ENCODE measurements at places on chromosomes 16 and 17.
A peak's percentile ranks its signal among the peaks of the same experiment; 100 is the strongest.

GRCh38 chr16:24015923-24016322 is 180.1 kb downstream of the PRKCB start:
- no peak for DNase-seq

DNA sequence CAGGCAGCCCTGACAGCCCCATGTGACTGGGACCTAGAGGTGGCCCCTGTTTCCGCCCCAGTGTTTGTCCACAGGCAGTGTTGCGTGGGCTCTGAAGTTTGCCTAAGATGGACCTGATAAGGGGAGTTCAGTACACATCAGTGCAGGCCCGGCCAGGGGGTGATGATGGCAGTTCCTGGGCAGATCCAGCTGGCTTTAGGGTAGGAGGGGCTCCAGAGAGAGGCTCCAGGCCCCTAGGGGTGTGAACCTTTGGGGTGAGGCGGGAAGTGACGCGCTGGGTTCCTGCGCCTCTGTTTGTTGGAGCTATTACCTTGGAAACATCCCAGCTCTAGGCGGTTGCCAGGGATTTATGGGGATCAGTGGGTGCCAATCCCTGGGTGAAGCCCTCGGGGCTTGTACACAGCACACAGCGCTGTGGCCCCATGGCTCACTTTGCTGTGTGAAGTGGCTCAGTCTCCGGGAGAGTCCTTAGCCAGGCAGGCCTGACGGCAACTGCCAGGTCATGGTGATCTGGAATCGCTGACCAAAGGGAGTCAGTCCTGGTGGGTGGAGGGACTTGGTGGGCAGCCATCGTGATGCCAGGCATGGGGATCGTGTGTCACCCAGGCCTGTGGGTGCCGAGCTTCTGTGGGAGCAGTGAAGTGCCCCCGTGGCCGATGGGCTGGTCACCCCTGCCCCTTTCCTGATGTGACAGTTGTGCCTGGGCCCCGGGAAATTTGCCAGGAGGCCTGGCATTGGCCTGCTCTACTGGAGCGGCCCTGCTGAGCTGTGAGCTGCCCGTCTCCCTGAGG is 146.1 kb downstream of the SEC14L1 start:
- no peak for DNase-seq

DNA sequence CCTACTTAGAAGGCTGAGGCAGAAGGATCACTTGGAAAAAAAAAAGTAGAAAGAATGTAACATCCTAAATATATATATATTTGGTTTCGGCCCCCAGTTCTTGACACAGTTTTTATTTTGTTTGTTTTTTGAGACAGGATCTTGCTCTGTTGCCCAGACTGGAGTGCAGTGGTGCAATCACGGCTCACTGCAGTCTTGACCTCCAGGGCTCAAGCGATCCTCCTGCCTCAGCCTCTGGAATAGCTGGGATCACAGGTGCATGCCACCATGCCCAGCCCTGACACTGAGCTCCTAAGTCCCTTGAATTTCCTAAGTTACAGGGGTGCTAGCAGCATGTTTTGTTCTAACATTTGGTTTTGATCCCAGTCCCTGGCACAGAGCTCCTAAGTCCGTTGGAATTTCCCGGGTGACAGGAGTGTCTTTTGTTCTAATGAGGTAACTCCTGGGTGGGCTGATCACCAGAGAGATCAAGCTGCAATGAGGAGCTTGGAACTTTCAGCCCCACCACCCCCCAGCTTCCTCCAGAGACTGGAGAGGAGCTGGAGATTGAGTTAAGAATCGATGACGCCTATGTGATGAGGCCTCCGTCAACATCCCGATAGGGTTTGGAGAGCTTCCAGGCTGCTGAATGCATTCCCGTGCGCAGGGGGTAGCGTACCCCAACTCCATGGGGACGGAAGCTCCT is 20.0 kb downstream of the MXRA7 start:
- DNase-seq: no peak

DNA sequence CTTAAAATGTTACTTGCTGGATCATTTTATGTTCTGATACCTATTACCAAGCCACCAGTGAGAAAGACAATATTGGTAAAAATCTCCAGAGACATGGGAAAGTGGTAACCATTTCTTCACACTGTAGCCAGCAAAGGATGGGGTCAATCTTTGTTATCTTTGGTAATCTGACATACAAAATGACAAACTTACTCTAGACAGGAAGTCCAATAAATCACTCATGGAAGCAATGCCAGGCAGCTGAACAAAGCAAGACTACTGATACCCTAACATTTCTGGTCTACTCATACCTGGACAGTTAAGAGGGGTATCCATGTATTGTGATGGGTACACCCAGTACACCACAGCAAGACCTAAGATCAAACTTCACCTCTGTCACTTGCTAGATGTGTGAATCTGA is 19.0 kb downstream of the GRB2 start:
- no peak for DNase-seq

DNA sequence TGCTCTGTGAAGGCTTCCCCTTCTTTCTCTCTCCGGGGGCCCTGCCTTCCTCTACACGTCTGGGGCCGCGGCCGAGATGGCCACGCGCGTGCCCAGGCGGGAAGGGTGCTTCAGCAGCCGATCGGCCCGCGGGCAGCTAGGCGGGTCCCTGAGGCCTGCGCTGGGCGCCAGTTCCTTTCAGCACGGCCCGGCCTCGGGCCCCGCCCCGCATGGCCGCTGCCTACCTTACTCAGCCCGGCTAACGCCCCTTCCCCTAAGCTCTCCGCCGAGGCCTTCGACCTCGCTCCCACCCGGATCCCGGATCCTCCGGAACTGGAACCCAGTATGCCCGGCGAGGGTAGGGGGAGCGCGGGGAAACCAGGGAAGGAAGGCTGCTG is 335 bp downstream of the TMEM11 start:
- DNase-seq: peak; percentile 40

- DNase-seq: no peak
Measured at GRCh38 chr16:49510654-49511305, 137.2 kb downstream of the C16orf78 start.

DNA sequence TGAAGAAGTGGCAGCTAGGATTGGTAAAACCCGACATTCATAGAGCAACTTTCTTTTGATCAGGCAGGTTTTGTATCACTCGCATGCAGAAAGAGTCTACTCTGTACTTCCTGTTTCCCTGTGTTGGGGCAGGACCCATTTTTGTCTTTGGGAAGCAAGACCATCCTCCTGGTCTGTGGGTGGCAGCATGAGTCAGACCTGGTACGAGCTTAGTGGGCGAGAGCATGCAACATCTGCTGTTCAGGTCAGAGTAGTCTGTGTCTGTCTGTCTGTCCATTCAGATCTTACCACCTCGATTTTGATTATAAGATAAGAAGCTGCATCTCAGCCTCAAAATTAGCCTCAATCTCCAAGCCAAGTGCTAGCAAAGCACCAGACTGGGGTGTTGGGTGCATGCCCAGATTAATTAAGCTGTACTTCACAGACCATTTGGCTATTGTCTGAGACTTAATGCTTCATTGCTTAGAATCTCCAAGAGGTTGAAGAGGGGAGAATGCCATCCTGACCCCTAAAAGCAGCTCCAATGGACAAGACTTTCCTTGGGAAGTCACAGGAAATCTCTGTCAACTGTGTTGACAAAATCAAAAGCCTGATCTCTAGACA is 110.9 kb downstream of the XYLT1 start:
- DNase-seq: no peak

DNA sequence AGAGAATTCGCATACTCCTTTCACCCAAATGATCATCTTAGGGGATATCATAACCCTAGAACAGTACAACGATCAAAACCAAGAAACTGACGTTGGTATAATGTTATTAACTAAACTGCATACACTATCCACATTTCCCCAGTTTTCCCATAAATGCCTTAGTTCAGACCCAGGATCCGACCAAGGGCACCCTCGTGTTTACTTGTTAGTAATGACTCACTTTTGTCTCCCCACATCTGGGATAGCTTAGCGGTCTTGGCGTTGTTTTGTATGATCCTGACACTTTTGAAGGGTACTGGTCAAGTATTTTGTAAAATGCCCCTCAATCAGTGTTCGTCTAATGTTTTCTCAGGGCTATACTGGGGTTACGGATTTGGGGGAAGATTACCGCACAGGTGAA is 8.0 kb downstream of the HS3ST3A1 start:
- DNase-seq: no peak
